A673 (cell line): ENCODE measurements at places on chromosomes 3 and 15. TPM values are rescaled to one million over a fixed set of nuclear protein-coding genes. Genes with fewer than 3 reads are reported as not detected.

The RASGRP1 gene
- not detected in 2 replicates for total RNA-seq

The C3orf85 gene
- not detected in 2 replicates for total RNA-seq

The ABHD14A gene
- 3.7 and 5.6 TPM in 2 replicates for total RNA-seq

The GASK1A gene
- 1.4 and 1.9 TPM in 2 replicates for total RNA-seq

The SMCO1 gene
- not detected in 2 replicates for total RNA-seq

The KCNAB1 gene
- not detected in 2 replicates for total RNA-seq

The FBXL2 gene
- 7.8 and 12.0 TPM in 2 replicates for total RNA-seq

The GFM1 gene
- 44.2 and 53.0 TPM in 2 replicates for total RNA-seq

The CPNE9 gene
- not detected in 2 replicates for total RNA-seq

The SLC2A2 gene
- not detected in 2 replicates for total RNA-seq

The HAUS2 gene
- total RNA-seq = 39.5 and 44.1 TPM in 2 replicates

The CHRNB4 gene
- not detected in 2 replicates for total RNA-seq

The POTEB3 gene
- not detected in 2 replicates for total RNA-seq

The CCDC191 gene
- total RNA-seq = 1.1 and 3.2 TPM in 2 replicates

The IL12A gene
- not detected in 2 replicates for total RNA-seq

The ARHGAP31 gene
- total RNA-seq = 7.8 and 12.0 TPM in 2 replicates

The COLQ gene
- 0.21 and 1.3 TPM in 2 replicates for total RNA-seq

The CLK3 gene
- total RNA-seq = 66.8 and 75.5 TPM in 2 replicates

The GADL1 gene
- 13.8 and 17.3 TPM in 2 replicates for total RNA-seq

The INSYN1 gene
- 0.54 and 2.0 TPM in 2 replicates for total RNA-seq

The TIPARP gene
- 116 TPM in 2 replicates for total RNA-seq

The CTXND1 gene
- not detected in 2 replicates for total RNA-seq

The SAMD7 gene
- not detected in 2 replicates for total RNA-seq

The UBL7 gene
- 72.5 and 74.7 TPM in 2 replicates for total RNA-seq

The PARP3 gene
- 3.4 and 4.0 TPM in 2 replicates for total RNA-seq

The REC114 gene
- not detected in 2 replicates for total RNA-seq

The SEMA4B gene
- 13.2 and 13.3 TPM in 2 replicates for total RNA-seq

The LTK gene
- total RNA-seq = 3.8 and 5.4 TPM in 2 replicates

The ADAMTSL3 gene
- 0.95 and 2.3 TPM in 2 replicates for total RNA-seq

The TMEM266 gene
- total RNA-seq = 0.17 TPM in 1 of 2 replicates, not detected in the other

The A4GNT gene
- total RNA-seq = not detected in 2 replicates

The WNT7A gene
- total RNA-seq = not detected in 2 replicates
